ENCODE measurements at places on chromosomes 16 and 17. TPM values are rescaled to one million over a fixed set of nuclear protein-coding genes. Genes with fewer than 3 reads are reported as not detected.

GRCh38 chr17:28860363-28860808 lies 5.6 kb downstream of the ERAL1 start:
- H3K36me3 ChIP-seq, result peaks cover 48% of the 10 kb centered on the region
- no peaks in the 10 kb centered on the region for H3K27me3 ChIP-seq
- no peak for DNase-seq
- H3K27ac ChIP-seq, result no peak overlapping the region

TMEM114 gene
- total RNA-seq, result not detected

- H3K27me3 ChIP-seq, result peaks cover 16% of the 10 kb centered on the region
- H3K27ac ChIP-seq, result no peak overlapping the region
- no peak overlapping the region for H3K4me3 ChIP-seq
- peaks cover 78% of the 10 kb centered on the region for H3K4me1 ChIP-seq
Measured at GRCh38 chr17:78355045-78355641, 4.7 kb downstream of the SOCS3 start.

DNA sequence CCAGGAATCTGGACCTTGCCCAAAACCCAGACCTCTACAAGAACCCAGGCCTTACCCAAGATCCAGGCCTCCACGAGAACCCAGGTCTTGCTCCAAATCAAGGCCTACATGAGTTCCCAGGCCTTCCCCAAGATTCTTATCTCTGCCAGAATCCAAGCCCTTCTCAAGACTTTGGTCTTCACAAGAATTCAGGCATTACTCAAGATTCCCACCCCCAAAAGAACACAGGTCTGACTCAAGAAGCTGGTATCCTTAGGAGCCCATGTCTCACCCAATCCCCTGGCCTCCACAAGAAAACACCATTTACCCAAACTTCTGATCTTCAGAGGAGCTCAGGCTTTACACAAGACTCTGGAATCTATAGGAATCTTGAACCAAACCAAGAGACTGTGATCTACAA lies 2.6 kb downstream of the SPEM3 start:
- H3K4me1 ChIP-seq, result peaks cover 11% of the 10 kb centered on the region
- H3K36me3 ChIP-seq, result no peaks in the 10 kb centered on the region
- H3K27me3 ChIP-seq, result peaks cover 14% of the 10 kb centered on the region
- no peak overlapping the region for H3K27ac ChIP-seq
- no peak overlapping the region for H3K4me3 ChIP-seq

GRCh38 chr16:56274369-56274768 lies 83.1 kb downstream of the GNAO1 start:
- H3K4me1 ChIP-seq, result peaks cover 7% of the 10 kb centered on the region
- DNase-seq, result no peak
- H3K36me3 ChIP-seq, result no peaks in the 10 kb centered on the region
- H3K4me3 ChIP-seq, result no peak overlapping the region
- peaks cover 6% of the 10 kb centered on the region for H3K27me3 ChIP-seq

- H3K27me3 ChIP-seq, result peaks cover 56% of the 10 kb centered on the region
- H3K4me1 ChIP-seq, result peaks cover 22% of the 10 kb centered on the region
- DNase-seq, result peak; percentile 68
- H3K4me3 ChIP-seq, result peak overlapping the region; percentile 52
Measured at GRCh38 chr17:3697103-3697476, 1.1 kb upstream of the P2RX5 start.

- H3K4me3 ChIP-seq, result no peak overlapping the region
- no peaks in the 10 kb centered on the region for H3K27me3 ChIP-seq
- peaks cover 9% of the 10 kb centered on the region for H3K36me3 ChIP-seq
- peaks cover 8% of the 10 kb centered on the region for H3K4me1 ChIP-seq
- H3K27ac ChIP-seq, result no peak overlapping the region
Measured at GRCh38 chr17:82748756-82749155, 3.1 kb upstream of the TBCD start.

Data from muscle of leg (tissue), 16 donors.